Fibroblast of gingiva (primary cell): ENCODE measurements at places on chromosomes 2 and 18.

GRCh38 chr2:8611700-8612099, 70.2 kb upstream of the ID2 start:
- DNase-seq = no peak

- DNase-seq = peak; percentile 86
Observed at GRCh38 chr18:8982416-8983183, 119.9 kb upstream of the NDUFV2 start.

DNA sequence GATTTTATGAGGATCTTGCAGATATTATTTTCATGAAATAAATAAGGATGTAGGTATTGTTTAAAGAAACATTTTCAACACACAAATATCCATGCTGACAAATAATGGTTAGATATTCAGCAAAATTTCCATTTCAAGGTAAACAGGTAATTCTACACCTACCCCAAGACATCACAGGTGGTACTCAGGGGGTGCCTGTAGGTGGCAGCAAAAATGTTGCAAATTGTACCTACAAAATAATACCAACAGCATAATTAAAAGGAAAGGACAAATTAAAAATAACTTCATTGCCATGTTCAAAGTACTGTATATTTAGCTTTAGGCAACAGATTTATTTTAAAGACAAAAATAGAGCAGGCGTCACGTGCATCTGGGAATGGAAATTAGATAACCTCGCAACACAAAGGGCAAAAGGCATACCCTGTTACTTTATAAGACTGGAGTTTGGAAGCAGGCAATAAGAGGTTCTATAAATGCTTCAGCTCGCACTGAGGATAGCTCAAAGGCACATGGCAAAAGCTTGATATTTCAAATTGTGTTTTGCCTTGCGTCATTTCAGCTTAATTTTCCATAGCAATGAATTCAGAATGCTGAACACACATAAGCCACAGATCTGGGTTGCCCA, 630.5 kb downstream of the TDRD15 start:
- no peak for DNase-seq

GRCh38 chr2:166658901-166659300, 164.9 kb upstream of the SCN7A start:
- DNase-seq = no peak

DNA sequence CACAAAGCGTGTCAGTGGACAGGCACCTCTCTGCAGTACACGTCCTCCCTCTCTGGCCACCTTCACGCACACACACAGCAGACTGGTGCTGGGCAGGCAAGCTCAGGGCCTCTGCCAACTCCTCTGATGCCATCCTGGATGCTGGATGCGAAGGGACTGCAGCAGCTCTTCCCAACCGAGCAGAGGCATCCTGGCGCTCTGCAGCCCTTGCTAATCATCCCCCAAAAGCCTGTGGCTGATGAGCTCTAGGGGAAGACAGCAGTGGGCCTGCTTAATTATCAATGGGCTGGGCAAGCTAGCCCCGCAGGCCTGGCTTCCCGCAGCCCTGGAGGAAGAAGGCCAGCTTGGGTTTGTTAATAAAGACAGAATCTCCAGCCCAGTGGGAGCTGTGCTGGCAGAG, 71.3 kb upstream of the TEX51 start:
- DNase-seq = no peak

DNA sequence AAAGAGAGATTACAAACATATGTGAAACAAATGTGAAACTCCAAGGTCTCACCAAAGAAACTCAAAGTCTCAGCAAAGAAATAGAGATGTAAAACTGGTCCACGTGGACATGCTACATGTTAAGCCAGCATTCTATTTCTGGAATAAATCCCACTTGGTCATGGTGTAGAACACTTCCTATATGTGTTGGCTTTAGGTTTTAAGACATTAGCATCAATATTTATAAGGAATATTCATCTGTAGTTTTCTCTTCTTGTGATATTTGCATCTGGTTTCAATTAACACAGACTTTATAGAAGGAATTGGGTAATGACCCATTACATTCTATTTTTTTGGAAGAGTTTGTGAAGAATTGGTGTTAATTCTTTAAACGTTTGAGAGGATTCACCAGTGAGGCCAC, 133.1 kb downstream of the COPS8 start:
- DNase-seq = peak; percentile 60

- DNase-seq = no peak
Observed at GRCh38 chr18:23279931-23280330, 144.6 kb downstream of the CABLES1 start.

DNA sequence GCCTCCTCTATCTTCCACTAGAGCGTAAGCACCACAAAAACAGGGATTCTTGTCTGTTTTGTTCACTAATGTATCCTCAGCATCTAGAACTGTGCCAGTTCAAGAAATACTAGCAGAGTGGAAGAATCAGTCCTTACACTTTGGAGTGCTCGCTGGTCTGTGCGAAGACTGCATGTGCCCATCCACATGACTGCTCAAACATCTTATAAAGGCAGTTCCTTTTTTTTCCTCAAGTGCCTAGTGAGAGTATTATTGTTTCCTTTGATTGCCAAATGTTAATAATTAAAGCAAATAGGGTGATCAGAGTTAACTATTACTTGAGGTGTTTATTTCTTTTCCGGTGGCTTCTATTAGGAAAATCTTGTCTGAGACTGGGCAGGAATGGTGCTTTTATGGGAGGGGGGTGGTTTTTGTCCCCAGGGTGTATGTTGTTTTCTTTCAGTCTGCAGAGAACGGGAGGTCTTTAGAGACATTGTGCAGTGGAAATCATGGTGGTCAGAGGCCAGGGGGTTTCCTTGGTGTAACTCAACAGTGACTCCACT, 45.6 kb upstream of the ITGB6 start:
- no peak for DNase-seq

DNA sequence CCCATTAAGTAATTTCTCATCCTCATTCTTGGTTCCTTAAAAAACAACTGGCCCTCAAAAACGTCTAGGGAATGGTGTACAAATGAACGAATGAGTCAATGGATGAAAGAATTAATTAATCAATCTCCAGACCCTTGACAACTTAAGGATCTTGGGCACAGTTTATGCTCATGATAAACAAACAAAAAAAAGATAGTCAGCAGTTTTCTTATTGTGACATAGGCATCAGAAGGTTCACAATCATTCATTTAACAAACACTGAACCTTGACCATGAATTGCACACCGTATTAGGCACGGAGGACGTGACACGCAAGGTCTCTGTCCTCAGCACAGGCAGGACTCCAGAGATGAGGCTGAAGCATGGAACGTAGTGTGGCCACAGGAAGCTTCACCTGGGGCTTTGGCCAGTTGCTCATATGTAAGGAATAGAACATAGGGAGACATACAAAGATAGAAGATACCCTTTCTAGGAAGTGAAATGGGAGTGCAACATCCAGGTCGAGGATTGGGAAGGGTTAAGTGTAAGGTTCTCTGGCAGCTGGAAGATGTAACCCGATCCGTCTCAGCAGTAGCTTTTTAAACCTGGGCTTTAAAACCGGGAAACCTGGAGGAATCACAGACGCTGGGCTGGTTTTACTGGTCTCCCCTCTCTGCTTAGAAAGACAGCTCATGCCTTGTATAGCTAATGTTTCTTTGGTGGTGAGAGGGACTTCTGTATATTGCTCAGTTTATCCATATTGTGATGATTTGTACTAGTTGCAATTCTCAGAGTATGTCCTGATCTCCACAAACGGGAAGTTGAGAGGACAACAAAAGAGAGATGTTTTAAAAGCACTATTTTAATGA, 8.9 kb upstream of the LTBP1 start:
- no peak for DNase-seq

DNA sequence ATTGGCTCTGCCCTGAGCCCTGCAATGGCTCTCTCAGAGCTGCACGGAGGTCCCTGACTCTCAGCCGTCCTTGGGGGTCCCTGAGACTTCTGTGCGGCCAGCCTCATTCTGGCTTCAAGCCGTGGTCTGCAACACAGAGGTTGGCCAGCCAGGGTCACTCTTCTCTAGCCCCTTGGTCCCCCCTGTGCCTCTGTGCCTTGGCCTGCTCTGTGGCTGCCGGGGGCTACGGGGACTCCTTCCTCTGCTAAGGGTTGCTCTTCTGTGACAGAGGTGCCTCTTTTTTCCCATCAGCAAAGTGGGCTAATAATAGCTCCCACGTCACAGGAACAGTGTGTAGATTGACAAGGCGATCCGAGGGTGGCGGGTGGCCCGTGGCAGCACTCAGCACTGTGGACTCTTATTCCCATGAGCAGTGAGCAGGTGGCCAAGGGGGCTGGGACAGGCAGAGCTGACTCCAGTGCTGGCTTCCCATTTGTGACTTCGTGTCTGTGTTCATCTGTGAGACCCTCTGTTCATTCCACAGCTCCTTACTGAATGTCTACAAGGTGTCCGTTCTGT, 19.4 kb downstream of the INHBB start:
- DNase-seq = no peak

- no peak for DNase-seq
Observed at GRCh38 chr2:202035941-202036372, 2.3 kb downstream of the FZD7 start.

GRCh38 chr2:8160959-8161358, 520.9 kb upstream of the ID2 start:
- DNase-seq = no peak

DNA sequence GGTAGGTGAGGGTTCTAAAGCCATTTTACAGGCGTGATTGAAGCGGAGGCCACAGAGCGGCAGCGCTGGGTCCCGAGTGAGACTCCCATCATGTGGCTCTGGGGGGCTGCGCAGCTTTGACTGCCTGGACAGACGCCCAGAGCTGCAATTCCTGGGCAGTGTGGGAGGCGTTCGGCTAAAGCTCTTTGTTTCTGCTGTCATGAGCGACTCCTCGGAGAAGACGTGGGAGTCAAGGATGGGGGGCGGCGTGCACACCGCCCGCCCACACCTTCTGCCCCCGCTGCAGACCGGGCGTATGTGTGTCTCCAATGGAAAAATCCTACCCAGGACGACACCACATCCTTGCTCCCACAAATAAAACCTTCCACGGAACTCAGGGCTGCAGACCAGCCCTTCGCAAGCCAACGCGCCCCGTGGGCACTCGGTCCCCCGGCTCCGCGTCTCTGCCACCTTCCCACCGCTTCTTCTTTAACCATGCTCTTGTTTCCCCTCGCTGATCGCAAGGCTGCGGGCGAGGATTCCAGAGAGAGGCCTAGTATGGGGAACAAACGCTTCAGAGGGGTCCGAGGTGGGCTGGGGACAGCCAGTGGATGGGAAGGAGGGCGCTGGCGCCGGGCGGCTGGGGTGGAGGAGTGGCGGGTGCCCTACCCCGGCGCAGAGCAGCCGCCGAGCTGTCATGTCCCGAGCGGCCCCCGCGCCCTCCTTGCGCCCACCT, 680 bp upstream of the LBH start:
- DNase-seq = no peak

DNA sequence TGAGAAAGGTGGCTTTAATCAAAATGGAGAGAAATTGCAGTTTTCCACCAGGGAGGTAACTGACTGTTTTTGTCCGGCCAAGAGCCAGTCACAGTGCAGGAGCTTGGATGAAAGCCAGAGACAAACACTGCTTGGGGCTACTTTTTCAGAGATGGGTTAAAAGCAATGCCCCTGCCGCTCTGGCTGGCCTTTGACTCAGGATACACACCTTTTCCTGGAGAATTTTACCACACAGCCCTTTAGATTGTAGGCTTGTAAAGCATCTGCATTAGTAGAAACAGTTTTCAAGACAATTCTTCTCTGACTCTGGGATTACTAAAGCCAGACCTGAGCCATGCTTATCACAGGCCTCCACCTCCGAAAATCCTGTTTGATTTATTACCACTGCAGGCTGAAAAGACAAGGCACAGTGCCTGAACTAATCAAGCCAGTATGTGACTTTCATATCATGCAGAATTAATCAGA, 79.7 kb downstream of the CCBE1 start:
- DNase-seq = no peak

- no peak for DNase-seq
Observed at GRCh38 chr2:12705742-12706141, 11.0 kb upstream of the TRIB2 start.

DNA sequence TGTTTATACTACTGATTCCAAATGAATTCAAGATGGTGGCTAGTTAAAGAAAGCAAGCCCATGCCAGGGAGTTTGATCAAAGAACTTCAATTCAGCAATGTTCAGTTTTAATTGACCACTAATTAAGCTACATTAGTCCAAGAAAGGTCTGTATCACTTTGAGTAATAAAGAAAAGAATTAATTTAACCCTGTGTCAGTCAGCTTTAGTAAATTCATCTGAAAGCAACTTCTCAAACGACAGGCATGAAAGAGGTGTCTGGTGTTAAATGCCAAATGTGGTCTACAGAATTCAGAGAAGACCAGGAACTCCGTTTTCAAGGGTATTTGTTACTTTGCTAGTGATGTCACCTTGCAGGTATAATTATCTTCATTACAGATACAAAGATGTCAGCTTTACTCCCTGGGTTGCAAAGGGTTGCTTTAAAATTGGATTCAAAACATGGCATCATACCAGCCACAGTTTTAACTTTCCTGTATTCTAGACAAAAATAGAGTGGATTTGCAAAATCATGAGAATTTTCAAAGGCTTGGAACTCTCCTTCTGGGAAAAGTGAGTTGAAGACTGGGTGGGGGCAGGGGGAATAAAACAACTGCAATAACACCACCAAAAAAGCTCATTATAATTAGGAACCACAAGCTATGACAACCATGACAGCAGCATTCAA, 281.5 kb downstream of the TCF4 start:
- no peak for DNase-seq

GRCh38 chr18:62101321-62101721, 85.5 kb downstream of the PIGN start:
- DNase-seq = peak; percentile 27

GRCh38 chr18:10391506-10391905, 62.9 kb upstream of the APCDD1 start:
- DNase-seq = no peak

- DNase-seq = no peak
Observed at GRCh38 chr18:2976218-2977132, 36.5 kb downstream of the LPIN2 start.

DNA sequence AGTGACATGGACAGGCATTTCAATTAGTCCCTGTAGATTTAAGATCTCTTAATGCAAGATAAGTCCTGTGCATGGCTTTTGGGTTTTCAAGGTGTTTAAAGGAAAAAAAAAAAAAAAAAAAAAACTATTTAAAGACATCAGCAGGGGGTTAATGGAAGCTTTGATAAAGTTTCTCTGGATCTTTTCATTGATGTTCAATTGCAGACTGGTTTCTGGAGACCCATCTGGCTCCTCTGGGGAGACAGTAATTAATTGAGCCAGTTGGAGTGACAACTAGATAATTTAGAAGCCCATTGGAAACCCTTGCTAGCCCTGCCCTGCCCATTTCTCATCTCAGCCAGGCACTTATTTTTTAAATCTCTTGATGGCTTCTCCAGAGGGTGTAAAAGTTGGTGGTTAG, 98.7 kb downstream of the EPHA4 start:
- no peak for DNase-seq

GRCh38 chr2:7031547-7032245, 114.5 kb downstream of the RNF144A start:
- DNase-seq = peak; percentile 19

GRCh38 chr18:75574187-75574586, 146.7 kb upstream of the SMIM21 start:
- no peak for DNase-seq
